ENCODE measurements at places on chromosomes 3 and 15. TPM values are rescaled to one million over a fixed set of nuclear protein-coding genes. Genes with fewer than 3 reads are reported as not detected.

DNA sequence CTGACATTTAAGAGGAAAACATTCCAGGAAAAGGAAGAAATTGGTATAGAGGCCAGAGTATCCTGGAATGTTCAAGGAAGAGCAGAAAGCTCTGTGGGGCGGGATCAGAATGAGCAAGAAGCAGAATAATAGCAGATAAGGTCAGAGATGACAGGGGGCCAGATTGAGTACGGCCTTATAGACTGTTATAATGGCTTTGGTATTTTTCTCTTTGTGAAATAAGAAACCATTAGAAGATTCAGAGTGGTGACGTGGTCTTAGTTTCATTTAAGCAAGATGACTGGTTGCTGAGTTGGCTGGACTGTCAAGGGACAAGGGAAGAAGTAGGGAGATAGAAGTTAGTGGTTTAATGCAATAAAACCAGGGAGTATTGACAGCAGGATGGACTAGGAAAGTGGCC, 218.3 kb upstream of the SOX2 start:
- no peak overlapping the region for H3K4me3 ChIP-seq
- H3K4me1 ChIP-seq, result no peaks in the 10 kb centered on the region
- H3K36me3 ChIP-seq, result no peaks in the 10 kb centered on the region
- no peak for DNase-seq

DNA sequence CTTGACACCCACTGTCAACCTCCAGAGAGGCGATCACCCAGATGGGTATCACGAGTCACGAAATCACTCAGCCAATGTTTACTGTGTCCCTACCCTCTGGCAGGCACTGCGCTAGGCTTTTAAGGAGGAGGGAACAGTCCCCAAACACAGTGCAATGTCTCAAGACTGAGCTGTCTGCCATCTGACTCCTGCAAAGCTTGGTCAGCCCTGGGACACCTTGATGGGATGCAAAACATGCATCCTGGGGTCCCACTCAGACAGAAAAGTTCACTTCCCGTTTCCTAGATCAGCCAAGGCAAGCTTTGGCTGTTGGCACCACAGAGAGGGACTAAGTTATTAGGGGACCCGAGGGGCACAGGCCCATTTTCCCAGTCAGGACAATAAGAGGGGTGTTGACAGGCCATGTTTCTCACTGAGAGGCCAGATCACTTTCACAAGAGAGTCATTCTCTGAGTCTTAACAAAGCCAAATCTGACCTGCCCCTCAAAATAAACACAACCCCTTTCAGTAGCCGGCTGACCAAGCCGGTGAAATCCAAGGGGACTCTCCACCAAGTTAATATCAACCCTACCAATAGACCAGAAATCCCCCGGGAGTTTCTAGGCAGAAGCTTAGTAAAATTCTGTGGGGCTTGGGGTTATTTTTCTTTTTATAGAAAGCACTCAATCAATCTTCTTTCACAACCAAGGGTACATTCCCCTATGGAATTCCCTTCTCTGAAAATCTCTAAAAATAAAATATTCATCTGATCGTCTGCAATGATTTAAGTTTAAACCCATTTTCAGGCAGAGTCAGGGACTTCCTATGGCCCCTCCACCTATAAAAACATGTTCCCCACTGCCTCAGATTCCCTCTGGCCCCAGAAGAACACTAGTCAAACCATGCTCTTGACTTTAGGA, 3.5 kb downstream of the RFTN1 start:
- H3K27me3 ChIP-seq, result peaks cover 60% of the 10 kb centered on the region
- no peak overlapping the region for H3K27ac ChIP-seq
- no peaks in the 10 kb centered on the region for H3K36me3 ChIP-seq
- H3K4me1 ChIP-seq, result peaks cover 32% of the 10 kb centered on the region
- DNase-seq, result no peak
- H3K4me3 ChIP-seq, result no peak overlapping the region

DNA sequence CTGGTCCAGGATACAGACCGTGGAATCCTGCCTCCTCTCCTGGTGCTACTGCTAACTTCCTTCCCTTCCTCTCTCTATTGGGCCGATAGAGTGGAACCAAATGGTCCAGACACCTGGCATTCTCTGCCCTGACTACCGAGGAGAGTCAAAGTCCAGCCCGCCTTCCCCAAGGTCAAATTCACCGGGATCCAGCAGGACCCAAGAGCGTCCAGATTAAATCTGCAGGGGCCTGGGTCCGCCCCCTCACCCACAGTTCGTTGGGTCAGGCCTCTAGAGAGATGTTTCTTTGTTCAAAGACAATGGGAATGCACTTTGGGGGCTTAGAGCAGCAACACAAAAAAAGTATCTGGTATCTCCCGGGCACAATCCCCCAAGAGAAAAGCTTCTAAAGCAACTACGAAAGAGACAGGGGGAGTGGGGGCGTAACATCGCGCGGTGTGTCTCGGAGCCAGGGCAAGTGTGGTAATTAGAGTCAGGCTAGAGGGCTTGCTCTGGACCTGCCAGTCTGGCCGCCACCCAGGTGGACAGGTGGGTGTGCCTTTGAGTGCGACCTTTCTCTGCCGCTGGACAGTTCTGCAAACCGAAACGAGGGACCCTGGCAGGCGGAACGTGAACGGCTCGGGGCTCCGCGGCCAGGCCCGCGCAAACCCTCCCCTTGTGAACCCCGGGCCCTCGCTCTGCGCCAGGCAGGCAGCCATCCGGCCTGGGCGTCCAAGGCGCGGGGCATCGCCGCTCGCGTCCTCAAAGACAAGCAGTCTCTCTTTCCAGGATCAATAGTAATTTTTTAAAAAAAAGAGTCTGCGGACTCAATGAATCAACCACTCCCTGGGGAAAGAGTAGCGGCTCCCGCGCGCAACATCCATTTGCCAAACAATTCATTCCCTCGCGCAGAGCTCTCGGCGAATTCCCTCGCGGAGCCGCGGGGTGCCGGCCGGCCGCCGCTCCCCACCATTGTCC, 806 bp downstream of the KLHL25 start:
- H3K4me3 ChIP-seq, result peak overlapping the region; percentile 86
- H3K36me3 ChIP-seq, result peaks cover 2% of the 10 kb centered on the region
- peak; percentile 61 for DNase-seq
- peaks cover 29% of the 10 kb centered on the region for H3K4me1 ChIP-seq
- peaks cover 2% of the 10 kb centered on the region for H3K27me3 ChIP-seq

Gene PIERCE2
- 2.2 TPM for total RNA-seq

DNA sequence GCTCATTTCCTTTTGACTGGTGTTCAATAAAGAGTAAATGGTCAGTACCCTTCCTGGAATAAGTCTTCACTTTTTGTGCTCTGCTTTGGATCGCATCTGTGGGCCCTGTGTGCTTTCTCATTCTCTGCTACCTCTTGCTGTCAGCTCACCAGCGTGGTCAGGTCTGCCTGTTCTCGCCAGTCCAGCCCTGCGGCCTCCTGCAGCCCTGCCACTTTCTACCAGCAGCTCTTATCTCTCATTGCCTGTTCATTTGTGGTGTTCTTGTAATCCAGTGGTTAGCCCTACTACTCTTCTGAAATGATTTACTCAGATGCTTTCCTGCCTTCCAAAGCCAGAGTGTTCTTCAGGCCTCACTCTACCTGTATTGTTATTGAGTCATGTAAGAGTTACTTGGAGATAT, 54.8 kb downstream of the CHCHD6 start:
- DNase-seq, result no peak
- no peak overlapping the region for H3K4me3 ChIP-seq
- peaks cover 3% of the 10 kb centered on the region for H3K4me1 ChIP-seq

- peaks cover 24% of the 10 kb centered on the region for H3K4me1 ChIP-seq
- no peak overlapping the region for H3K27ac ChIP-seq
- no peak overlapping the region for H3K4me3 ChIP-seq
- no peaks in the 10 kb centered on the region for H3K27me3 ChIP-seq
- no peak for DNase-seq
Measured at GRCh38 chr3:111311709-111312235, 230.2 kb upstream of the CD96 start.

Gene AZI2
- total RNA-seq, result 63.8 TPM

GRCh38 chr3:141243271-141243707, 11.7 kb downstream of the PXYLP1 start:
- no peaks in the 10 kb centered on the region for H3K36me3 ChIP-seq
- H3K27ac ChIP-seq, result peak overlapping the region; percentile 17
- H3K4me3 ChIP-seq, result no peak overlapping the region
- H3K4me1 ChIP-seq, result peaks cover 30% of the 10 kb centered on the region
- H3K27me3 ChIP-seq, result no peaks in the 10 kb centered on the region

- no peaks in the 10 kb centered on the region for H3K36me3 ChIP-seq
- peaks cover 3% of the 10 kb centered on the region for H3K4me1 ChIP-seq
- no peak overlapping the region for H3K27ac ChIP-seq
Measured at GRCh38 chr3:143749926-143750325, 98.3 kb downstream of the SLC9A9 start.

- no peaks in the 10 kb centered on the region for H3K4me1 ChIP-seq
- no peak overlapping the region for H3K4me3 ChIP-seq
- H3K36me3 ChIP-seq, result no peaks in the 10 kb centered on the region
- peaks cover 16% of the 10 kb centered on the region for H3K27me3 ChIP-seq
- no peak overlapping the region for H3K27ac ChIP-seq
Measured at GRCh38 chr15:75238150-75238549, 20.0 kb upstream of the GOLGA6C start.

Gene IREB2
- total RNA-seq, result 90.1 TPM

DNA sequence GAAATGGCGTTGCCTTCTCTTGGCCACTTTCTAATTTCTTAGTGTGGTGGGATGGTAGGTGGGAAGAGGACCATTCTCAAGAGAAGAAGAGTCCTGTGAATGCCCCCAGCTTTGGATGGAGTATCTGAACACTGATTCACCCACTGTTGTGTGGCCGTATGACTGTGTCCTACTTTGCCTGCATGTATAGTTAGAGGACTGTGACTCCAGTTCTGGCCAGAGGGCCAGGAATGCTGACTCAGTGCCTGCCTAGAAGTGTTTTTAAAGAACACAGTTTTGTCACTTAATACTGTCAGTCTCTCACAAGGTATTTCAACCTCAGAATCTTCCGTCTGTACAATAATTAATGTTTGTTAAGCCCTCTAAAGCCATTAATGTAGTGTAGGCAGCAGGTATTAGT, 2.1 kb downstream of the SEC61A1 start:
- H3K27me3 ChIP-seq, result no peaks in the 10 kb centered on the region
- peaks cover 5% of the 10 kb centered on the region for H3K36me3 ChIP-seq
- peaks cover 39% of the 10 kb centered on the region for H3K4me1 ChIP-seq
- DNase-seq, result no peak
